DMS53 (cell line): ENCODE measurements at places on chromosomes 5 and 9.

GRCh38 chr5:126519637-126520592, 75.1 kb downstream of the ALDH7A1 start:
- DNase-seq: peak; percentile 9

GRCh38 chr9:115210699-115211098, 92.7 kb upstream of the TNC start:
- DNase-seq: no peak

- no peak for DNase-seq
Measured at GRCh38 chr5:116539222-116539621, 35.4 kb downstream of the SEMA6A start.

DNA sequence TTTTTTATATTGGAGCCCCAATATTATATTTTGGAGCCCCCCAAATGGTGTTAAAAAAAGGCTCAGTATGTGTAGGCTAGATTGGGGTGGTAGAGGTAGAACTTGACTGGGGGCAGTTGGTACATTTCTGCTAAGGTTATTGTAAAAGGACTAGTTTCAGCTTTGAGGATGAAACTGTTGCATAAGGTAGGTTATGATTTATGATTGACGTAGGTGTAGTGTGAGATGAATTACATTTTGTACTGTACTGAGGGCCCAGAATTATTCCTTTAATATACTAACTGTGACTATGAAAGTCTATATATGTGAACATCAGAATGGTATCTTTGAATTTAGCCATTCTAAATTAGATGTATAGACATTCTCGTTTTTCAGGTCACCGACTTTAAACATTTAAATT, 3.6 kb downstream of the RIC1 start:
- DNase-seq: no peak

DNA sequence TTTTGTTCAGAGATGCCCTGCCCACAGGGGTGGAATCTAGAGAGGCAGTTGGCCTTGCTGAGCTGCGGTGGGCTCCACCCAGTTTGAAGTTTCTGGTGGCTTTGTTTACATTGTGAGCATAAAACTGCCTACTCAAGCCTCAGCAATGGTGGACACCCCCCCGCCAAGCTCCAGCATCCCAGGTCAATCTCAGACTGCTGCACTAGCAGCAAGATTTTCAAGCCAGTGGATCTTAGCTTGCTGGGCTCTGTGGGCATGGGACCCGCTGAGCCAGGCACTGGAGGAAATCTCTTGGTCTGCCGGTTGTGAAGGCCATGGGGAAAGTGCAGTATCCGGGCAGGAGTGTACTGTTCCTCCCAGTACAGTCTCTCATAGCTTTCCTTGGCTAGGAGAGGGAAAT, 55.5 kb downstream of the MINAR2 start:
- DNase-seq: no peak

DNA sequence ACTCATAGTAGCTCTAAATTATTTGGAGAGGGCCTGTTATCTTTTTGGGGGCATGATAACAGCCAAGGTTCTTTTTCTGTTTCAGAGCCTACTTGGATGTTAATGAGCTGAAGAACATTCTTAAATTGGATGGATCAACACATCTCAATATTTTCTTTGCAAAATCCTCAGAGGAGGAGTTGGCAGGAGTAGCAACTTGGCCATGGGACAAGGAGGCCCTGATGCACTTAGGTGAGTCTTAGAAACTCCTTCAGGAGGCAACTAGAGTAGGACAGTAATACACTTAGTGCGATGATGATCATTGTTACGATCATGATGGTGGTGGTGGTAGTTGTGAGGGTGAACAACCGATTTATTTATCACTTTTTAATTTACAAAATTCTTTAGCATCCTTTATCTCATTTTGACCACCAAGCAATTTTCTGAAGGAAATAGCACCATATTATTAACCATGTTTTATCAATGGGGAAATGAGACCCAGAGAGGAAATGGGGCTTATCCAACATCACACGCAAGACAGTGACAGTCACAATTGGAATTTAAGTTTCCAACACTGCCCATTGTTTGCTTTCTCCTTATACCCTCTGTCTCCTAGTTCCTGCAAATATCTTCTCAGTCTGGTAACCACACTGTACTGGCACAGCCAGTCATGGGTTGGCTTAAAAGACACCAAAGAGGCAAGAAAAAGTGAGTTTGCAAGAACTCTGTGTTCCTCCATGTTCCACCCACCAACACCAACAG, 54.0 kb downstream of the PAPPA start:
- DNase-seq: no peak

DNA sequence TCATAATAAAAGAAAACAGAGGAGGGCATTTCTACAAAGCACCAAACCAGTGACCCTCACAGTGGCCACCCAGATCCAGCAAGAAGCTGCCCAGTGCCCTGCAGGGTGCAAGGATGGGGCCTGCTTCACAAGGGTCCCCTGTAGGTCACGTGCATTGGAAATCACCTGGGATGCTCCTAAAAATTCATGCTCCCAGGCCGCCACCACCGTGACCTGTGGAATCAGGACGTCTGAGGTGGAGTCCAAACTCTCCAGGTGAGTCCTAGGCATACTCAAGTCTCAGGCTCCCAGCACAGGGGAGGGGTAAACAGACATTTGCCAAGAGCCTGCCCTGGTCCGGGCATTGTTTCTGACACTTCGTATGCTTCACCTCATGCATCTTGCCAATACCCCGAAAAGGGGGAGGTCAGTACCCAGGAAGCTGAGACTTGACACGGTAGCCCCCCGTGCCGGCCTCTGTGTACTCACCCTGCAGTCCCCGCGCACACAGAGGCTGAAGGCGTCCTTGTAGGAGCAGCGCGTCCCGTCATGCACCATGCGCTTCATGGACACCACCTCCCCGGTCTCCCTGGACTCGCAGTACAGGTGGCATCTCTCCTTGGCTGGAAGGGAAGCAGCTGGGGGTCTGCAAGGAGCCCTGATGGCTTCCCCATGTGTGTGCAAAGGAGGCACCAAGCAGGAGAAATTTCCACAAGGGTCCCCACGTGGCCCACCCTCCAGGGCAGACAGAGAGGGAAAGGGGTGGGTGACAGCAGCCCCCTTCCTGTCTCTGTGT, 75.5 kb downstream of the ZNF354C start:
- DNase-seq: no peak

DNA sequence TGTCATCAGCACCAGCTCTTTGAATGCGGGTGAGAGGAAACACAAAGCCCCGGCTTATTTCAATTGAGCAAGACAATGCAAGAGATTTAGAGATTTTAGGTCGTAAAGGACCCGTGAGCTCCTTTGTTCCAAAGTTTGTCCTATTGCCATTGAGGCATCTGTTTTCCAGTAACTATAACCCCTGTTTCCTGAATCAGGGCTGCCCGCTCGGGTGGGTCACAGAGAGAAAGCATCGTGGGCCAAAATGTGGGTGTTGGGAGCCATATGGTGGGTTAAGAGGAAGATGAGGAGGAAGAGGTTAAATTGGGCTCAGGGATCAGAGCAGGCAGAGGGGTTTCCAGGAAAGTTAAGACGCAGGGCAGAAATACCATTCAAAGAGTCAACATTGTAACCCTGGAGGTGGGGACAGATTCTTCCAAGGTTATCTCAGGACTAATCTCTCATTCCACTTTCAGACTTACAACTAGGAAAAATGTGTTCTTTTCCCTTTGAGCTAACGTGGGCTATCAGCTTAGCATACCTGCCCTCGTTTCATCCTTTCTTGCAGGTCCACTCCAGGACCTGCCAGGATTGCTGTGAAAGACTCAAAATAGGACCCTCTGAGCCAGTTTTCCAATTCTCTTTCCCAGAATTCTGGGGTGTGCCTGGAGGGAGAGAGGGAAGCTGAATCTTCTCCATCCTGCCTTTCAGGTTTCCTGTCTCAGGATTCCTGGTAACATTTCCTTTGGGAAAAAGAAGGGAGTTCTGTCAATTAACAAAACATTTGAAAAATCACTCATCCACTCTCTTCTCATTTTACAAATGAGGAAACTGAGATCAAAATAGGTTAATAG, 95.5 kb upstream of the TAF11L2 start:
- no peak for DNase-seq

DNA sequence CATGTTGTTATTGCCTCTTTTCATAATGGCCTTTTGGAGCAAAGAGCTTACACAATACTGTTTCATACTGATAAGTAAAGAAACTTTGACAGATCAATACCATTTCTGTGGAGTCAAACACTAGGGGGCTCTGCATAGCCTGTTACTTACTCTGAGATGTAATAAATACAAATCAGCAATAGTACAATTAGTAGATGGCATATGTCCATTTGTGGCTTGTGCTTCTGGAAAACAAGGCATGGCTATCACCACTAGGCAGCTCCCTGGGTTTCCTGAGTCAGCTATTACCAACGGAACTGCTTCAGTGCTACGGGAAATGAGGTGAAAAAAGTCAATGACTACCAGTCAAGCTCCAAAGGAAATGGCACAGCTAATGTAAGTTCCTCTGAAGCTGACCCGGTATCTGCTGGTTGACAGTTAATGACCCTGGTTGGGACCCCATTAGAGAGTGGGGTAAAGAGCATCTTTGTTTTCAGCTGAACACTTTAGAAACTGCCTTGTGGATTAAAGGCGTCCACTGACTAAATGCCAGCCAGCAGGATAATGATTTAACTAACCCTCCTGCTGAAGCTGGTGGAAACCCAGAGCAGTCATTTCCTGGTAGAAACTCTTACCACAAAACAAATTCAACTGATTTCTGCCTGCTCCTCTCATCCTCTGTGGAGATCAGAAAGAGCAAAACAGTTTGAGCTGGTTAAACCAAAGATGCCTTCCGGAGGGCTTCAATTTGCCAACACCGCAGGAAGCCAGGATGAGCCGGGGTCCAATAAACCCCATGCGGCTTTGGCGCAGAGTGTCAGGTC, 69.0 kb upstream of the FAM169A start:
- DNase-seq: peak; percentile 49

DNA sequence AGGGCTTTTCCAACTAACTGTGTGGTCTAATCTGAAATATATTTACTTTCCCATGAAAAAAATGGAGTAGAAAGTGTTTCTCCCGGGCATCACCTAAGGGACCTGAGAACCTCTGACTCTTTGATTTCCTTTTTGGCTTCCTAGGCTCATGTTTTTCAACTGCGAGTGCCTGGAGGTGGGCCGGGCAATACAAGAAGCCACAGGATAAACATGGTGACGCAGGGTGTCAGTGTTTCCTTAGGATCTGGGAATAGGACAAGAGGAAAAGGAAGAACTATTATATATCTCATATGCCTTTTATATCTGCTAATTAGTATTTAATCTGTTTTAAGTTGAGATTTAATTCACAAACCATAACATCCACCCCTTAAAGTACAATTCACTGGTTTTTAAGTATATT, 11.4 kb upstream of the LECT2 start:
- no peak for DNase-seq

DNA sequence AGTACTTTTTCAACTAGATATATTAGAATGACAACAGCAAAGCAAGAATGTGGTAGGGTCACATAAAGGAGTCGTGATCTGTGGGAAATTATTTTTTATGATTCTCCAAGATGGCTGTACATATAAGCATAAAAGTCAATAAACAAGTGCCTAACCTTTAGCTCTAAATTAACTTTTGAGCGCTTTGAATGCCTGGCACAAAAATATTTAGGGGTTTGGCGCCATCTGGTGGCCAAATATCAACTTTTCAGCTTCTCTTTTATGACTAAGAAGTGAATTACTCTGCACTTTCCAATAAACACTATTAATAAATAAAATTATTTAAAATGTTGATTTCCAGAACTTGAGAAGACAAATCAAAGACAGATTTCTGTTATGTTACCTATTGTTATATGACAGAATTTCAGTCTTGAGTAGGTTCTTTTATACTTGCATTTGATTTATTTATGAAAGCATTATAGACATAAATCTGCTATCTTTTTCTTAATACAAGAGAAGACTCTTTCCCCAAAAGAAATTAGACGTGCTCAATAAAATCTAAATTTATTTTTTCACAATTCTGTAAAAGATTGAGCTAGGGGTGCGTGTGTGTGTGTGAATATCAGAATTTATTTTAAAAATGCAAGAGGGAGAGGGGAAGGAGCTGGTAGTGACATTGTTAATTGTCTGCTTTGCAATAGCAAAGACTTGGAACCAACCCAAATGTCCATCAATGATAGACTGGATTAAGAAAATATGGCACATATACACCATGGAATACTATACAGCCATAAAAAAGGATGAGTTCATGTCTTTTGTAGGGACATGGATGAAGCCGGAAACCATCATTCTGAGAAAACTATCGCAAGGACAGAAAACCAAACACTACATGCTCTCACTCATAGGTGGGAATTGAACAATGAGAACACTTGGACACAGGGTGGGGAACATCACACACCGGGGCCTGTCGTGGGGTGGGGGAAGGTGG, 36.7 kb upstream of the ARRDC3 start:
- DNase-seq: peak; percentile 78

DNA sequence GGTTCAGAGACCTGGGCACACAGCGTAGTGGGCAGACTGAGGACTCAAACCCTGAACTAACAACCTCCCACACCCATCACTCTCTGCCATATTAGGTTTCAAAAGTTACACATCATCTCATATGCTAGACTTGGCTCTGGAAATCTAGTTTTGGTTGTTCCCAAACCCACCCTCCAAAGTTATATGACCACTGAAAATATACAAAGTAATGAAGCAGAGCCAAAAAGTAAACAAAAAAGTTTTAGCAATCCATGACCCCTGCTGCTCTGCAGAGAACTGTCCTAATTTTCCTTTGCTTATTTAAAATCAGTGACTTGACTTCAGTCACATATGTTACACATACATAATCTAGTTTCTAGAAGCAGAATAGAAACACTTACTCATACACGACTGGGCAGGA, 155.6 kb upstream of the TAS2R1 start:
- DNase-seq: peak; percentile 42

- peak; percentile 50 for DNase-seq
Measured at GRCh38 chr9:33498387-33498786, 24.7 kb upstream of the NOL6 start.

- DNase-seq: no peak
Measured at GRCh38 chr5:3741374-3741770, 145.7 kb downstream of the IRX1 start.
